CD4-positive, alpha-beta memory T cell (primary cell): ENCODE measurements at places on chromosomes 1 and 21. TPM values are rescaled to one million over a fixed set of nuclear protein-coding genes. Genes with fewer than 3 reads are reported as not detected.

- peak overlapping the region; percentile 86 for H3K27ac ChIP-seq
- H3K4me1 ChIP-seq = peaks cover 43% of the 10 kb centered on the region
- H3K36me3 ChIP-seq = no peaks in the 10 kb centered on the region
- peak overlapping the region; percentile 93 for H3K4me3 ChIP-seq
- no peak for DNase-seq
Measured at GRCh38 chr1:15616373-15617172, 685 bp upstream of the DDI2 start.

DNA sequence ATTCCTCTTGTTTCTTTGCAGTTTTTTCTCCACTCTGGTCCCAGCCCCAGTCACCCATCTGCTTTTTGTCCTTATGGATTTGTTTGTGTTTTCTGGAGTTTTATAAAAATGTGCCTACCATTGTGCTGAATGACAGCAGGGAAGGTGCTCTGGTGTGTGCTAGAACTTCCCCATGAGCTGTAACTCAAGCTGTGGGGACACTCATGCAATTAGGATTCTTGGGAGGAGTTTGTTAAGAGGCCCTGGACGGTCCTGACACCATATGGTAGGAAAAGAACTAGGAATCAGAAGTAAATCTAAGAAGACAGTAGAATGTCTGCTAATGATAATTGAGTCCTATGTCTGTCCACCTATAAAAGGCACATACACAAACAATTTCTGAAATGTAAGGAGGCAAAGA lies 27.4 kb downstream of the URB2 start:
- DNase-seq = no peak
- no peaks in the 10 kb centered on the region for H3K27me3 ChIP-seq
- no peak overlapping the region for H3K4me3 ChIP-seq
- H3K4me1 ChIP-seq = no peaks in the 10 kb centered on the region
- no peak overlapping the region for H3K27ac ChIP-seq

DNA sequence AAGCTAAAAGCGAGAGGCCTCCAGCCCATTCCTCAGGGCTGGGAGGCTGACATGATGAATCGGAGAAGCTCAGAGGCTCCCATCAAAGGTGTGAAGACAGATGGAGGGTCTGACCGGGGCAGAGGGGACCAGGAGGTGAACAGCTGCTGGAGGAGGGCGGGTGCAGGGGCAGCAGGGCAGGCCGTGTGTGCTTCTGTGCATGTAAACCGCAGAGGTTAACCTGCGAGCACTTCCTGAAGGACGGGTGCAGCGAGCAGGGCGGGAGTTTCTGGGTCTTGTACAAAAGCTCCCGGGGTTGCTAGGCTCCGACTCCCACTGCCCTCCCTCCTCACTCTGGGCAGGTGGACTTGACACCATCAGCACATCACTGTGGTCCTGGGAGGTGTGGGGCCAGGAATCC lies 75.2 kb downstream of the PAX7 start:
- H3K27me3 ChIP-seq = peaks cover 4% of the 10 kb centered on the region
- no peaks in the 10 kb centered on the region for H3K4me1 ChIP-seq
- no peaks in the 10 kb centered on the region for H3K36me3 ChIP-seq
- no peak overlapping the region for H3K27ac ChIP-seq
- DNase-seq = no peak

GRCh38 chr21:31530897-31531705 lies 128.4 kb upstream of the SOD1 start:
- no peak for DNase-seq
- no peak overlapping the region for H3K4me3 ChIP-seq
- peaks cover 7% of the 10 kb centered on the region for H3K4me1 ChIP-seq
- no peaks in the 10 kb centered on the region for H3K36me3 ChIP-seq
- no peaks in the 10 kb centered on the region for H3K27me3 ChIP-seq

DNA sequence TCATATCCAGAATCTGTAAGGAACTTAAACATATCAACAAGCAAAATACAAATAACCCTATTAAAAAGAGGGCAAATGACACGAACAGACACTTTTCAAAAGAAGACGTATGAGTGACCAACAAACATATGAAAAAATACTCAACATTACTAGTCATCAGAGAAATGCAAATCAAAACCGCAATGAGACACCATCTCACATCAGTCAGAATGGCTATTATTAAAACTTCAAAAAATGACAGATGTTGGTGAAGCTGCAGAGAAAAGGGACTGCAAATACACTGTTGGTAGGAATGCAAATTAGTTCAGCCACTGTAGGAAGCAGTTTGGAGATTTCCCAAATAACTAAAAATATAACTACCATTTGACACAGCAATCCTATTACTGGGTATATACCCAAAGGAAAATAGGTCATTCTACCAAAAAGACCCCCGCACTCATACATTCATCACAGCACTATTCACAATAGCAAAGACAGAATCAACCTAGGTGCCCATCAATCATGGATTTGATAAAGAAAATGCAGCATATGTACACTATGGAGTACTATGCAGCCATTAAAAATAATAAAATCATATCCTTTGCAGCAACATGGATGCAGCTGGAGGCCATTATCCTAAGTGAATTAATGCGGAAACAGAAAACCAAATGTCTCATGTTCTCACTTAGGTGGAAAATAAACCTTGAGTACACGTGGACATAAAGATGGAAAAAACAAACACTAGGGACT lies 230.1 kb upstream of the RAB4A start:
- no peak overlapping the region for H3K4me3 ChIP-seq
- DNase-seq = no peak
- no peaks in the 10 kb centered on the region for H3K36me3 ChIP-seq
- no peak overlapping the region for H3K27ac ChIP-seq
- H3K27me3 ChIP-seq = no peaks in the 10 kb centered on the region

GRCh38 chr1:44546403-44547053 lies 127.8 kb downstream of the TMEM53 start:
- H3K36me3 ChIP-seq = no peaks in the 10 kb centered on the region
- no peaks in the 10 kb centered on the region for H3K4me1 ChIP-seq
- no peak overlapping the region for H3K4me3 ChIP-seq

DNA sequence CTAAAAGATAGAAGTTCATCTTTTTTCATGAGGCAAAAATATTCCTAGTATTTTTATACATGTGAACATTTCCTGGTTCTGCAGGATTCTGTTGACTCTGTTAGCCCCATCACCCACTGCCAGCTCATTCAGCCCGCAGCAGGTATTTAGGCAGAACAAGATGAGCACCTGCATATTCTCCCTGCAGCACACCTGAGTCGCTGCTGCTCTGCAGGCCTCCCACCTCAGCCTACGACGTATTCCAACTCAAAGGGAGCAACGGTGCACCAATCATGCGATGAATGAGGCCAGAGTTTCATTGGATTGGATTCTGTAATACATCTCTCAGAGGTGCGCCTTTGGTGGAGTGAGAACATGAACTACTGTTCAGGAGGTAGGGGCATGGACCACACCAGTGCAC lies 87.6 kb downstream of the CNIH3 start:
- no peaks in the 10 kb centered on the region for H3K4me1 ChIP-seq
- no peaks in the 10 kb centered on the region for H3K36me3 ChIP-seq
- no peaks in the 10 kb centered on the region for H3K27me3 ChIP-seq
- H3K4me3 ChIP-seq = no peak overlapping the region

GRCh38 chr1:168987330-168987729 lies 119.2 kb upstream of the ATP1B1 start:
- no peak overlapping the region for H3K27ac ChIP-seq
- DNase-seq = no peak
- no peaks in the 10 kb centered on the region for H3K4me1 ChIP-seq
- H3K36me3 ChIP-seq = no peaks in the 10 kb centered on the region

GRCh38 chr1:245550720-245551043 lies 395.9 kb downstream of the KIF26B start:
- no peaks in the 10 kb centered on the region for H3K36me3 ChIP-seq
- no peak for DNase-seq
- H3K27ac ChIP-seq = no peak overlapping the region
- no peaks in the 10 kb centered on the region for H3K4me1 ChIP-seq

GRCh38 chr1:26349188-26349876 lies 4.6 kb downstream of the CRYBG2 start:
- no peak overlapping the region for H3K27ac ChIP-seq
- no peak overlapping the region for H3K4me3 ChIP-seq
- H3K4me1 ChIP-seq = no peaks in the 10 kb centered on the region
- H3K27me3 ChIP-seq = no peaks in the 10 kb centered on the region
- H3K36me3 ChIP-seq = no peaks in the 10 kb centered on the region
- no peak for DNase-seq

DNA sequence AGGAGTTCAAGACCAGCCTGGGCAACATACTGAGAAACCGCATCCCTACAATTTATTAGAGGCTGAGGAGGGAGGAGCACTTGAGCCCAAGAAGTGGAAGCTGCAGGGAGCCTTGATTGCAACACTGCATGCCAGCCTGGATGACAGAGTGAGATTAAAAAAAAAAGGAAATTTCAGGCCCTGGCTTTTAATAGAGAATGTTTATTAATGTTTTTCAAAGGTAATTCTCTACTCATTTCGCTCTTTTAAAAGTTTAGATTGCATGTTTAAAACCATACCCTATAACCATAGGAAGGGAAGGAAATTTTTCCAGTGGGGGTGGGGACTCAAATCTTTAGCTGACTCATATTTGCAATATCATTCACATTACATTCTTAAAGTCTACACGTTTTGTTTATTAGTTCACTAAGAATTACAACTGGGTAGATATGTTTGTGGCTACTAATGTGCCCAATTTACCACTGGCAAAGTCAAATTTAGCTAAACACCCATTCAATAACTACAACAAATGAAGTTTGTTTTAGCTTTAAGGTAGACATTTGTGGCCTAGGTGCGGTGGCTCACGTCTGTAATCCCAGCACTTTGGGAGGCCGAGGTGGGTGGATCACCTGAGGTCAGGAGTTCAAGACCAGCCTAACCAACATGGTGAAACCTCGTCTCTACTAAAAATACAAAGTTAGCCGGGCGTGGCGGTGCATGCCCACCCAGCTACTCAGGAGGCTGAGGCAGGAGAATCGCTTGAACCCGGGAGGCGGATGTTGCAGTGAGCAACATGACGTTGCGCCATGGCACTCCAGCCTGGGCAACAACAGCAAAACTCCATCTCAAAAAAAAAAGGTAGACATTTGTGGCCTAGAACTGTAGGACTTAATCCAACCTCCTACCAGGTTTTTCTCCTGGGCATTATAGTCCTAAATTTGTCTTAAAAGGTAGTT lies 5.0 kb downstream of the KDM5B start:
- peaks cover 40% of the 10 kb centered on the region for H3K4me1 ChIP-seq
- DNase-seq = no peak
- no peaks in the 10 kb centered on the region for H3K27me3 ChIP-seq
- no peak overlapping the region for H3K4me3 ChIP-seq
- no peak overlapping the region for H3K27ac ChIP-seq

- H3K4me3 ChIP-seq = no peak overlapping the region
- H3K27me3 ChIP-seq = no peaks in the 10 kb centered on the region
- no peak for DNase-seq
- no peaks in the 10 kb centered on the region for H3K36me3 ChIP-seq
- H3K4me1 ChIP-seq = peaks cover 57% of the 10 kb centered on the region
Measured at GRCh38 chr1:35509558-35509957, 47.6 kb downstream of the KIAA0319L start.

- peaks cover 7% of the 10 kb centered on the region for H3K4me1 ChIP-seq
- DNase-seq = no peak
- no peak overlapping the region for H3K4me3 ChIP-seq
- no peak overlapping the region for H3K27ac ChIP-seq
Measured at GRCh38 chr21:31529406-31529805, 130.1 kb upstream of the SOD1 start.

- no peaks in the 10 kb centered on the region for H3K27me3 ChIP-seq
- no peaks in the 10 kb centered on the region for H3K36me3 ChIP-seq
- no peak overlapping the region for H3K27ac ChIP-seq
Measured at GRCh38 chr1:91582431-91582921, 81.8 kb downstream of the CDC7 start.

DNA sequence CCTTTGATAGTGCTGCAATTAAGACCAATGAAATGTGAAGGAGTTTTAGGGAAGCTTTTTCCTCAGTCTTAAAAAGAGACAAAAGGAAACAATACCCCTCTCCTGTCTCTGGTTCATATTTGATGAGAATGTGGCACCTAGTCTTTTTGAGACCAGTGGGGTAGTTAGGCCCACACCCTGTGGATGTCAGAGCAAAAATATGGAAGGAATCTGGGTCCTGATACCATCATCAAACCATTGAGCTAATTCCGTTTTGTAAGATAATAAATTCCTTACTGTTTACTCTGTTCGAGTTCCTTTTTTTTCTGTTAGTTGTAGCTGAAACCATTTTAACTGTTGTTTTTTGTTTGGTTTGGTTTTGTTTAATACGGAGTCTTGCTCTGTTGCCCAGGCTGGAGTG lies 33.3 kb downstream of the PTPRC start:
- H3K27ac ChIP-seq = peak overlapping the region; percentile 63
- peaks cover 98% of the 10 kb centered on the region for H3K4me1 ChIP-seq
- no peak for DNase-seq
- H3K27me3 ChIP-seq = no peaks in the 10 kb centered on the region

GRCh38 chr1:206606867-206607266 lies 5.4 kb downstream of the EIF2D start:
- no peaks in the 10 kb centered on the region for H3K27me3 ChIP-seq
- no peak overlapping the region for H3K4me3 ChIP-seq
- H3K27ac ChIP-seq = no peak overlapping the region

GRCh38 chr1:41344708-41345159 lies 16.5 kb upstream of the FOXO6 start:
- H3K4me1 ChIP-seq = no peaks in the 10 kb centered on the region
- no peak for DNase-seq
- no peak overlapping the region for H3K27ac ChIP-seq
- no peak overlapping the region for H3K4me3 ChIP-seq
- no peaks in the 10 kb centered on the region for H3K27me3 ChIP-seq

DNA sequence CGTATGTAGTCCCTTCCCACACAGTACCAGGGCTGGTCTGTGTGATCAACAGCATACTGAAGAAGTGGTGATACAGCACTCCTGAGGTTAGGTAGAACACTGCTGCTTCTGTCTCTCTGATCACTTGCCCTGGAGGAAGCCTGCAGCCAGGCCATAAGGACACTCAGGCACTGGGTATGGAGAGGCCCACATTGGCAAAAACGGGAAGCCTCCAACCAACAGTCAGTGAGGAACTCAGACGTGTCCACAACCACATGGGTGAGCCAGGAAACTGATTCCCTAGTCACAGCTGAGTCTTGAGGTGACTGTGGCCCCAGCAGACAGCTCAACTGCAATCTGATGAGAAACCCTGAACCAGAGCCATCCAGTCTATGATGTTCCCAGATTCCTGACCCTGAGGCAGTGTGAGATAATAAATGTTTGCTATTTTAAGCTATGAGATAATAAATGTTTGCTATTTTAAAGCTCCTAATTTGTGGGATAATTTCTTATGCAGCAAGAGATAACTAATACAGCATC lies 62.5 kb downstream of the COQ8A start:
- no peaks in the 10 kb centered on the region for H3K4me1 ChIP-seq
- H3K27ac ChIP-seq = no peak overlapping the region

- no peaks in the 10 kb centered on the region for H3K27me3 ChIP-seq
- H3K36me3 ChIP-seq = no peaks in the 10 kb centered on the region
- no peak for DNase-seq
- no peaks in the 10 kb centered on the region for H3K4me1 ChIP-seq
Measured at GRCh38 chr1:186413319-186413718, 37.7 kb downstream of the ODR4 start.

Gene TNFSF18
- not detected for total RNA-seq

Gene KPRP
- not detected for total RNA-seq

Gene HYI
- 30.7 TPM for total RNA-seq

Gene TNFRSF9
- total RNA-seq = 0.53 TPM

Gene C1orf141
- total RNA-seq = not detected

Gene TNNT2
- not detected for total RNA-seq

Gene GPX7
- 26.3 TPM for total RNA-seq

Gene SLC22A15
- total RNA-seq = 1.2 TPM
